MG63 (cell line): ENCODE measurements at places on chromosomes 6 and 20. TPM values are rescaled to one million over a fixed set of nuclear protein-coding genes. Genes with fewer than 3 reads are reported as not detected.

DNA sequence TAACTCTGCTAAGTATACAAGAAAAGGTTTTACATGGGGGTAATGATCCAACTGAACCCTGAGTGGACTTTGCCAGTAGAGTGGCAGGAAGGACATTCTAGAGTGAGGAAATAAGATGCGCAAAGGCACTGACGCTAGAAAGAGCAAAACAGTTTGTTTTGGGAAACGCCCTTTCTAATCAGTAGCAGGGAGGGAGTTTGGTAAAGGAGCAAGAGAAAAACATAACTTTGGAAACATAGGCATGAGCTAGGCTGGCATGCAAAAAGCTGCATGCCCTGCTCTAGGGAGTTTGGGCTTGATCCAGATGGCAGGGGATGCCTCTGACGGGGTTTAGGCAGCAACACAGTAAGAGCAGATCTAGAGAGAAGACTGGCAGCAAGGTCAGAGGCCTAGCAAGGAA is 135.2 kb downstream of the DST start:
- no peak for DNase-seq

EPPIN gene
- total RNA-seq: not detected in 2 replicates

DNA sequence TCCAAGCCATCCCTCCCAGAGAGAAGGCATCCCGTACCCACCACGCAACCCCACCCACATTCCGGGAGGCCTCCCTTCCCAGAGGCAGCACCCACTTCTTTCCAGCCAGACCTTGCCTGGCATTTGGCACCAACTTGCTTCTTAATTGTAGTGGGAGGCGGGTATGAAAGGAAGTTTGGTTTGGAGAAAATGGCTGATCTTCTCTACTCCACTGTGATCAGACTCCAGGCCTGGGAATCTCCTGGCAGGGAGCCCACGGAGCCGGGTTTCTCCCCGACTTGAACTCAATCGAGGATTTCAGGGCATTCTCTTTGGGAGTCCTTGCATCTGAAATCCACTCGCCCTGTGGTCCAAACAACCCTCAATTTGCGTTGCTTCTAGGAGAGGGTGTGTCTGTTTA is 107.1 kb downstream of the ZDHHC14 start:
- no peak for DNase-seq

AGPAT4 gene
- 1.5 and 5.8 TPM in 2 replicates for total RNA-seq

DNA sequence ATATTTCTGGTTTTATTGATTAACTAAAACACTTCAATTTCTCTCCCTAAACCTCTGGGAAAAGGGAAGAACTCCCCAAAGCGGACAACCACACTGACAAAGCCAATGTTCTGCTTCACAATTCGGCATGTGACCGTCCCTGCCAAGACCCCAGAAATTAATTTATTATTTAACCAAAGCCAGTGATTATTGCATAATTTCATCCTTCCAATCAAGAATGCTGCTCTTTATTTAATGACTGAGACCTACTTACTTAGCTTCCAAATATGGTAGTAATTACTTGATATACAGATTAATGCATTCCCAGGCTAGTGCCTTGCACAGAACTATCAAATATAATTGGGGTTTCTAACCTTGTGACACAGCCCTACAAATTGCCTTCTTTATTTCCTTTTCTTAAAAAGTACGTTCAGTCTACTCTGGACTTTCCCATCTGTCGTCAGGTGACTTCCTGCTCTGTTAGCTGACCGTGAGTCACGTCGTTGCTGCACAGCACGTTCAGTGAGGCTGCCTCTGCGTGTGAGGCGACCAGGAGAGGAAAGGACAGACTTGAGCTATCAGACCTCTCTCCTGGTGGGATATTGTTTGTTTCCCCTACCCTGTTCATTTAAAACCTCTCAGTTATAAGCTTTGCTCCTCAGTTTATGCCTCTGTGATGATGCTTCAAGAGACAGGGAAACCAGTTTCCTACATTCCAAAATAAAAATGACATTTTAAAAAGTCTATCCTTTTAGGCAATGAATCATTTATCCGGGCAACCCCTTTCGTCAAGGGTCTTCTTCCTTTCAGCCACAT is 55.7 kb upstream of the TNFAIP3 start:
- DNase-seq: peak; percentile 72

- DNase-seq: no peak
These were observed 147.4 kb downstream of the BACH2 start for GRCh38 chr6:90149280-90149679.

GRCh38 chr6:20978151-20978614 is 443.9 kb downstream of the CDKAL1 start:
- no peak for DNase-seq

- DNase-seq: no peak
These were observed 55.1 kb upstream of the PHIP start for GRCh38 chr6:79133173-79133572.

HDAC2 gene
- 163 and 407 TPM in 2 replicates for total RNA-seq

DNA sequence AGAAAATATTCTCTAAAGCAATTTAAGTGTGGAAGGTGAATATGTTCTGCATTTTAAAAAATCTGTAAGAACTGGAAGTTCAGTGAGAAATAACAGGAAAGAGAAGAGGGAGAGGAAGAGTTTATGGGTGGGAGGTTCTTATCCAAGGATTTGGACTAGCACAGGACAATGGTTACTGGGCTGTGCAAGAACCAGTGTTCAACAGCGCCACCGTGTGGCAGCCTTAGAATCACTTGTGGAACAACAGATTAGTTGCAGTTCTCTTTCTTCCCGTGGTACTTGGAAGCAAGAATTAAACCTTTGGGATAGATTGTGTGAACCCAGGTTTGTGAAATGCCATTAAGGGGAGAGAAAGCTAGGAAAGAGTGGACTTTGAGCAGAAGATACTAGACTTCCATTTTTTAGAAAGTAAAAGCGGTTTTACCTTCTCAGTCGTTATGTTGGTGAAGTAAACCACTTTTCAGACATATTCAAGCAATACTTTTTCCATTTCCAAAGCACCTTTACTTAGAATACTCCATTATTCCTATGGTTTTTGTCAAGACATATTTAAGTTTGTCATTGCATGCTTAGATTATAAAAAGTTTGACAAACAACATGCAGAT is 436.7 kb downstream of the RNF144B start:
- DNase-seq: peak; percentile 23

GRCh38 chr6:14313248-14313647 is 195.7 kb downstream of the CD83 start:
- no peak for DNase-seq

DNA sequence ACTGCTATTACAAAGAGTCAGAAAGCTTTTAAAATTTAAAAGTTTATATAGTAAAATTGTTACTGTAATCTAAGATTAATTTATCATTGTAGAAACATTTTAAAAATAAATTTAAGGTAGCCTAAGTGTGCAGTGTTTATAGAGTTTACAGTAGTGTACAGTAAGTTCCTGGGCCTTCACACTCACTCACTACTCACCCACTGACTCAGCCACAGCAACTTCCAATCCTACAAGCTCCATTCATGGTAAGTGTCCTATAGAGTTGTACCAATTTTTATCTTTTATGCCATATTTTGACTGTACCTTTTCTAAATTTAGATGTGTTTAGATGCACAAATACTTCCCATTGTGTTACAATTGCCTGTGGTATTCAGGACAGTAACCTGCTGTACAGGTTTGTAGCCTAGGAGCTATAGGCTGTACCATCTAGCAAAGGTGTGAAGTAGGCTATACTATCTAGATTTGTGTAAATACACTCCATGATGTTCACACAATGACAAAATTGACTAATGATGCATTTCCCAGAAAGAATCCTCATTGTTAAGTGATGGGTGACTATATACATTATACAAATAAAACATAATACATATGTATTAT is 10.2 kb upstream of the TMEM170B start:
- DNase-seq: peak; percentile 14

CST5 gene
- not detected in 2 replicates for total RNA-seq

DNA sequence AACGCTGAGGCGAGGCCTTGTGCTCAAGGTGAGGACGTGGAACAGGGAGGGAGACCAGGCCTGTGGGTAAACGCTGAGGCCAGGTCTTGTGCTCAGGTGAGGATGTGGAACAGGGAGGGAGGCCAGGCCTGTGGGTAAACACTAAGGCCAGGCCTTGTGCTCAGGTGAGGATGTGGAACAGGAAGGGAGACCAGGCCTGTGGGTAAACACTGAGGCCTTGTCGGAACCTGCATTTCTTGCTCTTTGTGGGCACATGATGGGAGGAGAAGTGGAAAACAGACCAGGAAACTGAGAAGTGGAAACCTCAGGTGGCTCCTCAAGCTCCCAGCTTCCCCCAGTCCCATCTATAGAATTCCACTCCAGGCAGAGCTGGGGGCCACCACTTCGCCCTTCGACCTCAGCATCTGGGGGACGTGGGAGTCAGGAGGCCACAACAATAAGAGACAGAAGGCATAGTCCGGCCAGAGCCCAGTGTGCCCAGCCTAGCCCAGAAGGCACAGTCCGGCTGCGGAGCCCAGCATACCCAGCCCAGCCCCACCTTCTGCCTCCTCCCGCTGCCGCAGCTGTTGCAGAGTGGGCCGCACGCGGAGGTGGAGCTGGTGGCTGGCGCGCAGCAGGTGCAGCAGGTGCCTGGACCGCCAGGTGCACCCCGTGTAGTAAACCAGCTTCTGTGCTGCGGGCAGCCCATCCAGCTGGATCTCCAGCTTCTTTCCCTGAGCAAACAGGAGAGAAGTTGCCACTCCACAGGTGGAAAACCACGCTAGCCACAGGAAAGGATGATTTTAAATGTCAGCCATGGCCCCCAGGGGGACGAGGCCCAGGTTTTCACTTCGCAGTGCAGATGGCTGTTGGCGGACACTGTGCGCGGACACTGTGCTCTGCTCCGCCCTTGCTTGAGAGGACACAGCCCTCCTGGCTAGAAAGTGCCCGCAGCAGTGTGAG is 17.5 kb downstream of the FRMD1 start:
- DNase-seq: no peak

DNA sequence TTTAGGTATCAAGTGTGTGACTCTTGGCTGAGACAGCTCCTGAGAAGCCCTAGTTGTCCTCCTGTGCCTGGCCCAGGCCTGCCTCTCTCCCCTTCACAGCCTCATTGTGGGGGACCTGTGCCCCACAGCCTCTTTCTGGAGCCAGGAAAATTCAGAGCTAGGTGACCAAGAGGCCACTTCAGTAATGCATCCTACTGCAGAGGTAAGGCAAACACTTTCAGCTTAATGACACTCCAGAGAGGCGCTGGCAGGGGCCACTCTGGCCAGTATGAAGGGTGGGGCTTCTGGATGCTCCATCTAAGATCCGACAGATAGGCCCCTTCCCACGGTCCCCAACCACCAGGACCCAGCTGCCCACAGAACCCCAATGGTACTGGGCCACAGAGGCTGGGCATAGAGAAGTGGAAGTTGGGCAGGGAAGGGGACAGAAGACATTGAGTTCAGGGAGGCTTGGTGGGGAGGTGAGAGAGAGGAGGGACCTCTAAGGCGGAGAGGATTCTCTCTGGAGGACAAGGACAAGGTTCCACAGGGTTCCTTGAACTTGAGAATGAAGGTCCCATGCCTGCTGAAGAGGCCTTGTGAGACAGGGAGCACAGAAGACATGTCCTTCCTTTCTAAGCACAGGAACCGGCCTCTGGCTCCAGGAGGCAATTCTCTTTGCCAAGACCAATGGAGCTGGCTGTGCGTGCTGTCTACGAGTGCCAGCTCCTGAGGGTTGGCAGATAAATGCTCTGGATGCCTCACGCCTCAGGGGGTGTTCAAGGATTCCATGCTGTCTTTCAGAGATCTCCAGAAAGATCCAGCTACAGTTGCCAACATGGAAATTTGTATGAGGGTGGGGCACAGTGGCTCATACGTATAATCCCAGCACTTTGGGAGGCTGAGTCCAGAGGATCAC is 46.4 kb upstream of the TGM2 start:
- DNase-seq: peak; percentile 97

- no peak for DNase-seq
These were observed 404.0 kb downstream of the SMOC2 start for GRCh38 chr6:168844821-168845609.

RSPH4A gene
- 0.20 TPM in 1 of 2 replicates, not detected in the other for total RNA-seq

GRCh38 chr6:12250383-12250770 is 39.8 kb upstream of the EDN1 start:
- DNase-seq: no peak

- DNase-seq: no peak
These were observed 248.3 kb downstream of the GMPR start for GRCh38 chr6:16486661-16487060.

DNA sequence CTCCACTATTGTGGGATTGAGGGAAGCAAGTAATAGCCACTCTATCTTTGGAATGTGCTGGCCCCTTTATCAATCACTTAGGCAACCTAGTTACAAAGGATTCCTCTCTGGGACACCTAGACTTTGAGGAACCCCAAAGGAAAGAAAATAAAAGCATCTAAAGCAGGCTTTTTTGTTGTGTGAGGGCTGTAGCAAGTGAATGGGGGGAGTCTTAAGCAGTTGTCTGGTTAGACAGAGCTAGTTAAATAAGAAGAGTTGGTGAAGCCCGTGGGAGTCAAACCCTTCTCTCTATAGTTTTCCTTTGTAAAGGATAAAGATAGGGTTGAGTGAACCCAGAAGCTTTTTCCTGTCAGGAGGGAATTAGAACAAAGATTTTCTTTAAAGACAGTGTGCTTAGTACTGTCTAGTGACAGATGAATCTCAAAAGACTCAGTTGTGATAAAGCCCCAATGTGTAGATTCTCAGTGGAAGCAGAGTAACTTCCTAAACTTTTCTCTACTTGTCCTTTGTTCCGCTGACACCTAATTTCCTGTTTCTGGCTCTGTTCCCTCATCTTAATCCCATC is 63.3 kb downstream of the HDGFL1 start:
- no peak for DNase-seq

ABHD16A gene
- total RNA-seq: 19.4 and 43.4 TPM in 2 replicates

GRCh38 chr6:72212686-72213085 is 326.3 kb downstream of the RIMS1 start:
- DNase-seq: no peak

- DNase-seq: peak; percentile 71
These were observed 177.8 kb upstream of the ECI2 start for GRCh38 chr6:4313044-4313686.

TSBP1 gene
- total RNA-seq: not detected in 2 replicates

SSTR4 gene
- not detected in 2 replicates for total RNA-seq

DNA sequence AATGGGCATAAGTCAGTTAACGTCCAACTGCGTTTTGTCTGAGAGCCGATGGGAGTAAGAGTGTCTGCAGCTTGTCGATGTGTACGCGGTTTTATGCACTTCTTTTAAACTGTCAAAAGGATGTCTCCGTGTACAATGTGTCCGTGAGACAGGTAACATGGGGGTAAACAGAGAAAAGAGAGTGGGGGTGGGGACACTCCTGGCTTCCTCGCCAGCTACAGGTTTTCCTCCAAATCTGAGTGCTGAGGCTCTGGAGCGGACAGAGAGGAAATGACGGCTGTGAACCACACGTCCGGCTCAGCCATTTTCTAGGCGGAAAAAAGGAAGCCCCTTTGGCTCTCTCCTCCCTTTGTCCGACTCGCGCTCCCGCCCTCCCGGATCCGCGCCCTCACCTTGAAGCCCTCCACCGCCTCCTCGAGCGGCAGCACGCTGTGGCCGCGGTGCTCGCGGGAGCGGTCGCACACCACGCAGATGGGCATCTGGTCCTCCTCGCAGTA is 916 bp downstream of the TRIM27 start:
- DNase-seq: peak; percentile 41

DNA sequence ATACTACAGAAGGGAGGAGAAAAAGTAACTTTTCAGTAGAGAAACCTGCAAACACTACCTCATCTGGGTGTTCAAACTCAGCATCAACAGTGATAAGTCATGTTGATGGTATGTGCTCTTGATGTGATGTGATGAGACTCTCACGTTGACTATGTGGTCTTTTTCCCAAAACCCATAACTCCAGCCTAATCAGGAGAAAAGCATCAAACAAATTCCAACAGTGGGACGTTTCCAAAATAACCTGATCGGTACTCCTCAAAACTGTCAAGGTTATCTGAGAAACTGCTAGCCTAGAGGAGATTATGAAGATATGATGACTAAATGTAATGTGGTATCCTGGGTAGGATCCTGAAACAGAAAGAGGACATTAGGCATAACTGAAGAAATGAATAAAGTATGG is 41.9 kb upstream of the TAB2 start:
- DNase-seq: no peak

GRCh38 chr6:15495375-15495901 is 167.4 kb downstream of the DTNBP1 start:
- no peak for DNase-seq
